Naive thymus-derived CD4-positive, alpha-beta T cell (primary cell): ENCODE measurements at places on chromosomes 7 and 10. TPM values are rescaled to one million over a fixed set of nuclear protein-coding genes. Genes with fewer than 3 reads are reported as not detected.

PLXDC2 gene
- 1.5 TPM for total RNA-seq

DNA sequence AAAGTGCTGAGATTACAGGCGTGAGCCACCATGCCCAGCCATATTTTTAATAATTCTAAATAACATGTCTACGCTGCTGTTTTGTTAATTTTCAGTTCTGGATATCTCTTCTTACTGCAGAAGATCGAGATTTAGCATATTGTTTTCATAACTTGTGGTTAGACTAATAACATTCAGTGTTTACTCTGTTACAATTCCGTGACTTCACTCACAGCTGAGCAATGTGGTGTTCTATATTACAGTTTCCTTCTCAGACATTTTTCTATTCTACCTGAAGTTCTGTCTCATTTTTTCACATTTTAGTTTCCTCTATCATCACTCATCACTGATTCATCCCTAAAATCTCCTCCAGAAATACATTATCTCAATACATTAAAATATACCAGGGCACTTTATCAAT, 10.9 kb downstream of the RNF32 start:
- H3K27ac ChIP-seq: no peak overlapping the region
- no peak for DNase-seq
- no peaks in the 10 kb centered on the region for H3K36me3 ChIP-seq
- H3K4me3 ChIP-seq: no peak overlapping the region

GRCh38 chr7:95828824-95829790, 56.8 kb downstream of the DYNC1I1 start:
- no peaks in the 10 kb centered on the region for H3K27me3 ChIP-seq
- no peak for DNase-seq
- H3K27ac ChIP-seq: no peak overlapping the region
- H3K36me3 ChIP-seq: no peaks in the 10 kb centered on the region
- no peak overlapping the region for H3K4me3 ChIP-seq

GRCh38 chr10:101779544-101780186, 3.6 kb downstream of the NPM3 start:
- no peaks in the 10 kb centered on the region for H3K36me3 ChIP-seq
- no peak overlapping the region for H3K27ac ChIP-seq
- DNase-seq: peak; percentile 81
- H3K4me3 ChIP-seq: peak overlapping the region; percentile 64
- H3K27me3 ChIP-seq: peaks cover 23% of the 10 kb centered on the region

VCL gene
- 43.0 and 49.1 TPM in 2 replicates for total RNA-seq

TRA2A gene
- 238 TPM for total RNA-seq

NOS3 gene
- 2.8 TPM for total RNA-seq

FASTK gene
- total RNA-seq: 98.2 TPM

DNA sequence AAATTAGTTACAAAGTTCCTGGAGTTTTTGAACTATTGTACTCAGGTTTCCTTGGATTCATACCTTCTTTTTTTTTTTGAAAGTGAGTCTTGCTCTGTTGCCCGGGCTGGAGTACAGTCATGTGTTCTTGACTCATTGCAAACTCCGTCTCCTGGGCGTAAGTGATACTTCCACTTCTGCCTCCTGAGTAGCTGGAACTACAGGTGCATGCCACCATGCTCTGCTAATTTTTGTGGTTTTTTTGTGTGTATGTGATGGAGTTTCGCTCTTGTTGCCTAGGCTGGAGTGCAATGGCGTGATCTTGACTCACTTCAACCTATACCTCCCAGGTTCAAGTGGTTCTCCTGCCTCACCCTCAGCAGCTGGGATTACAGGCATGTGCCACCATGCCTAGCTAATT, 22.3 kb downstream of the MCM10 start:
- no peak for DNase-seq
- H3K4me3 ChIP-seq: no peak overlapping the region
- H3K27me3 ChIP-seq: no peaks in the 10 kb centered on the region
- no peaks in the 10 kb centered on the region for H3K36me3 ChIP-seq

CALML5 gene
- not detected for total RNA-seq

GRCh38 chr7:111090846-111091245, at the start of gene LRRN3:
LRRN3 (plus strand) TSS chr7:111091127; CDS start chr7:111122773, 31,646 bp downstream.
- peak within 1 kb of the TSS; percentile 72 for H3K27ac ChIP-seq
- H3K4me3 ChIP-seq: peak within 1 kb of the TSS; percentile 58
- peaks cover 11% of the 10 kb centered on the region for H3K4me1 ChIP-seq
- peak; percentile 40 for DNase-seq
- H3K36me3 ChIP-seq: no peaks in the 10 kb centered on the region
- H3K27me3 ChIP-seq: no peaks in the 10 kb centered on the region

PILRA gene
- 18.8 TPM for total RNA-seq

DNA sequence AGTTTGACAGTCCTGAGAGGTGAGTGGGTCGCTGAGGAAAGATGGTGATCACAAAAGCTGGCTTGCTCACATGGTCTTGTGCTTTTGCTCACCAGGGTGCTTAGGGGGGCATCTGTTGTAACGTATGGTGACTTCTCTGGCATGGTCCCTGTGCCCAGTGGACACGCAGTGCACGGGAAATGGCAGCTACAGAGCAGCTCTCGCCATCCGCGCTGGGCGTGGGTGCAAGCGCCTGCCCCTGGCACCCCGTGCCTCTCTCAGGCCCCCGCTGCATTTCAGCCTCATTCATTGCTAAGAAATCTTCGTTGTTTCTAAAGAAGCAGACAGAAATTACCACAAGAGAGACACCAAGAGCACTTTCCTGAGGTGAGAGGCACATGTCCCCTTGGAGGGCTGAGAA, 101.2 kb downstream of the FANK1 start:
- H3K27ac ChIP-seq: no peak overlapping the region
- no peaks in the 10 kb centered on the region for H3K4me1 ChIP-seq
- DNase-seq: no peak
- no peaks in the 10 kb centered on the region for H3K27me3 ChIP-seq

DNA sequence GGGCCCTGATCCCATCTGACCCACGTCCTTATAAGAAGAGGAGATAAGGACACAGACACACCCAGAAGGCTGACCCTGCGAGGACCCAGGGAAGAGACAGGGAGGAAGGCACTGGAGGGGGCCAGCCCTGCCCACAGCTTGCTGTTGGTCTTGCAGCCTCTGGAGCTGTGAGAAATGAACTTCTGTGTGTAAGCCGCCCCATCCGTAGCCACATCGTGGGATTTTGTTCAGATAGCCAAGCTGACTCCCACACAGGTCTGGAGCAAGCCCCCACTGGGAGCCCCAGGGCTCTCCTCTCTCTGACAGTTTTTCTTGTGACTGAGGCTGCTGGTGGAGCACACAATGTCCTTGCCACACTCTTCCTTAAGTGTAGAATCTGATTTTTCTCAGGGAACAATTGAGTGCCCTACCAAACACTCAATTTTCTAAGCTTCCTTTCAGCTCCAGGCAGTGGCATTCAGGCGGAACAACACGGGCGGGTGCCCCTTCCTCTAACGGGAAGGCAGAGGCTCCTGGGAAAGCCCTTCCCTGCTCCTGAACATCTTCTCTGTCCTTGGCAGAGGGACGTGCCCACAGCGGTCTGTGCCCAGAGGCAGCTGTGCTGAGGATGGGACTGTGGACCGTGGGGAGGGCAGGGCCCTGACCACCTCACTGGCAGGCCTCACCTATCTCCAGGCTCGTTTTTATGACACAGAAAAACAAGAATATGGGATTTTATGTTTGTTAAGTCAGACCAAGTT, 160.6 kb upstream of the SHH start:
- no peak overlapping the region for H3K27ac ChIP-seq
- H3K4me1 ChIP-seq: no peaks in the 10 kb centered on the region
- H3K27me3 ChIP-seq: no peaks in the 10 kb centered on the region
- DNase-seq: no peak
- H3K36me3 ChIP-seq: no peaks in the 10 kb centered on the region

KIN gene
- 14.3 TPM for total RNA-seq

DNA sequence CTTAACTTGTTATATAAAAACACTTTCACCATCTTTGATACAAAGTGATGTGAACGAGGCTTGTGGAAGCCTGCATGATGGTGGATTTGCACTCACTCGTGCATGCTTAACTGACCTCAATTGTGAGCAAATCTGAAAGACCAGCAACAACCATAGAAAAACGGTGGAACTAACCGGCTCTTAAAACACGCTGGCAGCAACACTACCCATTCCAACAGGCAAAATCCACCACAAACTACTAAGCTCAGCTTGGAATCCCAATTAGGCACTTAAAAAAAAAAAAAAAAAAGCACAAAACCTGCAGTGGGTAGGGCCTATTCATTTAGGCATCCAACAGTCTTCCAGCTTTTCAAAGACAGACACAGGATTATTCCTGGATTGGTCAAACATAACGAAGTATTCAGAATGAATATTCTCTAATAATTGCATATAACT, 1.8 kb downstream of the GDI2 start:
- H3K4me3 ChIP-seq: peak overlapping the region; percentile 65
- DNase-seq: no peak
- peaks cover 49% of the 10 kb centered on the region for H3K4me1 ChIP-seq
- H3K36me3 ChIP-seq: no peaks in the 10 kb centered on the region
- H3K27ac ChIP-seq: peak overlapping the region; percentile 99

SMO gene
- total RNA-seq: 0.11 TPM

- no peaks in the 10 kb centered on the region for H3K27me3 ChIP-seq
- no peaks in the 10 kb centered on the region for H3K4me1 ChIP-seq
- H3K36me3 ChIP-seq: no peaks in the 10 kb centered on the region
- DNase-seq: no peak
- no peak overlapping the region for H3K27ac ChIP-seq
- H3K4me3 ChIP-seq: no peak overlapping the region
Measured at GRCh38 chr7:80542398-80542797, 30.5 kb upstream of the GNAT3 start.

GRCh38 chr7:158646766-158647474, 57.7 kb downstream of the NCAPG2 start:
- H3K4me1 ChIP-seq: no peaks in the 10 kb centered on the region
- H3K27me3 ChIP-seq: no peaks in the 10 kb centered on the region
- H3K4me3 ChIP-seq: no peak overlapping the region

GRCh38 chr10:33876584-33877400, 542.3 kb upstream of the NRP1 start:
- H3K27ac ChIP-seq: no peak overlapping the region
- H3K36me3 ChIP-seq: no peaks in the 10 kb centered on the region
- DNase-seq: no peak
- no peak overlapping the region for H3K4me3 ChIP-seq
- H3K4me1 ChIP-seq: no peaks in the 10 kb centered on the region

GRM8 gene
- total RNA-seq: not detected

GRCh38 chr7:46751471-46751870, 830.4 kb upstream of the IGFBP3 start:
- H3K4me1 ChIP-seq: no peaks in the 10 kb centered on the region
- no peak for DNase-seq
- H3K27ac ChIP-seq: no peak overlapping the region
- no peak overlapping the region for H3K4me3 ChIP-seq

NUTM2B gene
- 1.2 TPM for total RNA-seq

AUTS2 gene
- 4.2 and 5.3 TPM in 2 replicates for total RNA-seq

NPY gene
- total RNA-seq: not detected

DNA sequence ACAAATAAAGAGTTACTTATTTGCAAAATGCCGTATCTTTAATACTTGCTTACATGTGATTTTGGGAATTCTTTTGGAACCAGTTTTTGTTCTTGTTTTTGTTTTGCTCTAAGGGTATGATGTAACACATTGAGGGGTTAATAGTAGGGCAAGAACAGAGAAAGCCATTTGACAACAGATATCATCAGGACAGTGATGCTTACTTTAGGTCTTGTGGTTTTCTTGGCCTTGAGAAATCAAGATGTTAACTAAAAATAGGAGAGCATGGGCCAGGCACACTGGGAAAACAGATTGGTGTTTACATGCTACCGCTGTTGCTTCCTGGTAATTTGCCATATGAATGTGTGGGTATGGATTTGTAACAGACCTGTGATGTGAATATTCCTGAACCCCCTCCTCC, 3.7 kb downstream of the SAMD8 start:
- H3K4me3 ChIP-seq: no peak overlapping the region
- no peaks in the 10 kb centered on the region for H3K27me3 ChIP-seq
- no peaks in the 10 kb centered on the region for H3K36me3 ChIP-seq
- peaks cover 14% of the 10 kb centered on the region for H3K4me1 ChIP-seq

LAMB1 gene
- not detected for total RNA-seq

GRCh38 chr10:14958872-14959220, 342 bp upstream of the MEIG1 start:
- peak overlapping the region; percentile 97 for H3K4me3 ChIP-seq
- peak overlapping the region; percentile 81 for H3K27ac ChIP-seq

DNA sequence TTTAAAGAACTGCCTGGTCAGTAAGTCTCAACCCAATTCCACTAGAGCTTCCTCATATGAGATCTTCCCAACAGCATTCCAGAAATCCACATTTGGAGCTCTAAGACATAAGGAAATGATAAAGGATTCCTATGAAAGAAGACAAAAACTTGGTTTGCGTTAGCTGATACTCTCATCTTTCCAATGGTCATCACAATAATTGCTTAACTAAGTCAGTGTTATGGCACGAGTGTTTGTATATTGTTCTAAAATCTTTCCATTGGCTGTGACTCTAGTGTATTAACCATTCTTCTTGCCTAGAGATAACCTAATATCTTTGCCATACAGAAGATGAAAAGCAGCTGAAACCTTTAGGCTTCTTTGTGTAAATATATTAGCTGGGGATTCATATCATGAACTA, 289.0 kb downstream of the SNX13 start:
- no peaks in the 10 kb centered on the region for H3K36me3 ChIP-seq
- H3K27ac ChIP-seq: no peak overlapping the region
- DNase-seq: no peak
- no peaks in the 10 kb centered on the region for H3K4me1 ChIP-seq

GPR37 gene
- not detected for total RNA-seq

DNA sequence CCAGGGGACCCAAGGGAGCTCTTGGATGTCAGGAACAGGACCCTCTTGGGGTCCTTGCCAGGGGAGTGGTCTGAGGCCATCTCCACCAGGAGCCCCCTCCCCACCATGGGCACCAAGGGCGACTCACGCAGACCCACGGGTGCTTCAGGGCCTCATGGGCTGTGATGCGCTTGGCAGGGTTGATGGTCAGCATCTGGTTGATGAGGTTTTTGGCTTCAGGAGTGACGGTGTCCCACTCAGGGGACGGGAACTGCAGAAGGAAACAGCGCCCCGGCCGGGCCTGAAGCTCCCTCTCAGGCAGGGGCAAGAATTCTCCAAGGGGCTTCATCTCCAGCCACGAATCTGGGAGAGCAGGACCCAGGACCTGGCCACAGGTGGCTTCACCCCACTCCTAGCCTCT, 41.3 kb downstream of the YKT6 start:
- H3K36me3 ChIP-seq: no peaks in the 10 kb centered on the region
- H3K27me3 ChIP-seq: no peaks in the 10 kb centered on the region
- no peaks in the 10 kb centered on the region for H3K4me1 ChIP-seq
- no peak overlapping the region for H3K27ac ChIP-seq
- no peak for DNase-seq
